ENCODE measurements at places on chromosomes 12 and 14.

GRCh38 chr12:124030510-124030909 is 57.5 kb downstream of the ZNF664 start:
- DNase-seq = no peak

DNA sequence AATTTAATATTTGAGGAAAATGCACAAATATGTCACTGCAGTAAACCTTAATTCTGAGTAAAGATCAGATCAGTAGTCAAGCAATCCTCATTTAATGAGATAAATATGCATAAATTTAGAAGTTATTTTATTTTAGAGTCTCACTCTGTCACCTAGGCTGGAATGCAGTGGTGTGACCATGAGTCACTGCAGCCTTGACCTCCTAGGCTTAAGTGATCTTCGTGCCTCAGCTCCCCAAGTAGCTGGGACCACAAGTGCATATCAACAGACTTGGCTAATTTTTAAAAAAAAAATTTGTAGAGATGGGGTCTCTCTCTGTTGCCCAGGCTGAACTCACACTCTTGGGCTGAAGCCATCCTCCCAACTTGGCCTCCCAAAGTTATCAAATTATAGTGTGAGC is 41.3 kb downstream of the LMO3 start:
- DNase-seq = no peak

- peak; percentile 33 for DNase-seq
Measured at GRCh38 chr14:89417465-89418225, 612 bp upstream of the FOXN3 start.

DNA sequence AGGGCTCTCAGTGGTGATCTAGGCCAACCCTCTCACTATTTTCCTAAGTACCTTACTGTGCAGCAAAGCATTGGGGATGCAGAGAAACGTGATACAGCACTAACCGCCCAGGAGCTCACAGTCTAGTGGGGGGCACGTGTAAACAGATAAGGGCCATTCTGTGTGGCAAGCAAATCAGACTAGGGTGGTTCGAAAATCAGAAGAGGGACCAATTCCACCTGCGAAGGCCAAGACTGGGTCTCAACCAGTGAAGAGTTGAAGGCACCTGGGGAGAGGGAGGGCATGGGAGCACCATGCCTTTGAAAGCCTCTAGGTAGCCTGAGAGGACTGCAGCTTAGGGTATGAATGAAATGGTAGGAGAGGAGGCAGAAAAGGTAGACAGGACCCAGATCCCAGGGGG is 2.2 kb downstream of the PITPNM2 start:
- DNase-seq = no peak
